NCI-H2171 (cell line): ENCODE measurements at places on chromosomes 5 and 9.

- no peak for DNase-seq
Measured at GRCh38 chr5:109907731-109908130, 218.0 kb downstream of the MAN2A1 start.

DNA sequence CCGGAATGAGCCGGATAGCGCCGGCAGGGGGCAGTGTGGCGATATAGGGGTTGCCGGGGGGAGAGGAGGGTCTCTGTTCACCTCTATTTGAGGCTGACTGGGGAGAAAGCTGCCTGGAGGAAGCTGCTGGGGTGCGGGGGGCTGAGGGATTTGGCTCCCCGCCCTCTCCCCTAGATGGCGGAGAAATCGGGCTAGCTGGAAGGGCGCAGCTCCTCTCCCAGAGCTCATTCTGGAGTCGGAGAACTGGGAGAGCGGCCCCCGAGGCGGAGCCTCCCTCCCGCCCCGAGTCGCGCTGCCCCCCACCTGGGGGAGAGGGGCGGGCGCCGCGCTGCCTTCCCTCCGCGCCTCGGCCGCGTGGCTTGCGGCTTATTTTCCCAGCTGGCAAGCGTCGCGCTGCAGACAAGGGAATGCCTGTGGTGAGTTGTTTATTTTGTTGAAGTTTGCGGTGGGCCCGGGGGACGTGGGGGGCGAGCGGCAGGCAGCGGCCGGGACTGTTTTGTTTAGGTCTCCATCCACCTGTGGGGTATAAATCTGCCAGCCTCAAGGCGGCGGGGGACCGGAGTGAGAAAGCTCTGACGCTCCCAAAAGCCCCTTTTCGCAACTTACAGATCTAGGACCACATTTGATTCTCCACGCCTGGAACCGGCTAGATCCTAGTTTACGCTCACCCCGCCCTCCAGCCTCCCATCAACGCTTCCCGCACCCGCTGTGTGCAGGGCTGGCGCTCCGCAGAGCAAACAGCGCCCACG, 4.1 kb upstream of the RGMB start:
- DNase-seq: no peak

GRCh38 chr5:168327994-168328393, 36.5 kb downstream of the WWC1 start:
- DNase-seq: no peak

DNA sequence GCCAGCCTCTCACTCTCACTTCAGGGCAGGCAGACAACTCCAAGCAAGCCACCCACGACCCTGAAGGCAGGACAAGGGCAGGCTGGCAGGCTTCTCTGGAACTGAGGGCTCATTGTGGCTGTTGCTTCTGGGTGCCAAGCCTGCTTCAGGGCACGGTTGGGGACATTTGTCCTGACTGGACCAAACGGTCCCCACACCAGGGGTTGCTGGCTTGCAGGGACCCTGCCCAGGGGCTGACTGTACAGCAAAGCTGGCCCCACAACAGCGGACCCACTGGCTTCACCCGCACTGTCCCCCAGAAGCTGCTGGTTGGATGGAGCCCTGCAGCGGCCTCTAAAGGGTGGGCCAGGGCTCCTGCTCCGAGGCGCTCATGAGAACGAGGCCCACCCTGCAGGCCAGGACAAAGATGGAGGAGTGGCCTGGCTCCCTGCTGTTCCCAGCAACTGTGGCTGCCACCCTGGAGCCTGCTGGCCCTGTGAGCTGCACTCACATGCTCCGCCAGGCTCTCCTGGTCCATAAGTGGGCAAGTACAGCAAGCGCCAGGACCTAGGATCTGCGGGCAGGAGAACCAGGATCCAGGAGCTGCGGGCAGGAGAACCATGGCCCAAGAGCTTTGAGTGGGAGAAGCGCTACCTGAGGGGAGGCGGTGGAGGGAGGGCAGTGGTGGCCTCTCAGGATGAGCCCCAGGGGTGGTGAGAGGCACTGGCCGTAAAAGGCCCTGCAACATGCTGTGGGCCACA, 34.4 kb upstream of the NSMF start:
- DNase-seq: no peak

- no peak for DNase-seq
Measured at GRCh38 chr9:98810102-98810842, 2.8 kb downstream of the GALNT12 start.

DNA sequence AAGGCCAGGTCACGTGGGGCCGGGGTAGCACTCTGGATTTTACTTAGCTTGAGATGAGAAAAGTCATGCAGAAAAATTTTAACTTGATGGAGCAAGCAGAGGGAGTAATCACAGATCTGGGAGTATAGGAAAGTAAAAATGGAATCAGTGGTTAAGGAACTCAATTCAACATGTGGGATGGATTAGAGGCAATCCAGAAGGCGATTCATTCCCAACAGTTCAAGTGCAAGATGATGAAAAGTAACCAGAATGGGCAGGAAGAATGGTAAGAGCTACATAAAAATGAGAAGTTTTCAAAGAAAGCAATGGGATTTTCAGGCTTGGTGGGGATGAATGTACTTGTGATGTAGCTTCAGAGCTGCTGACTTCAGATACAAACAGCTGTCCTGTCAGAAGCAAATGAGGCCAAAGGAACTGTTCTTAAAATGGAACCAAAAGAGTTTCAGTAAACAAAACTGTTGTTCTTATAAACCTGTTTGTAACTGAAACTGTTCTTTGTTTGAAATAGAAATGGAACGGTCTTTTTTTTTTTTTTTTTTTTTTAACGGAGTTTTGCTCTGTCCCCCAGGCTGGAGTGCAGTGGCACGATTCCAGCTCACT, 5.6 kb upstream of the SEC24A start:
- no peak for DNase-seq

DNA sequence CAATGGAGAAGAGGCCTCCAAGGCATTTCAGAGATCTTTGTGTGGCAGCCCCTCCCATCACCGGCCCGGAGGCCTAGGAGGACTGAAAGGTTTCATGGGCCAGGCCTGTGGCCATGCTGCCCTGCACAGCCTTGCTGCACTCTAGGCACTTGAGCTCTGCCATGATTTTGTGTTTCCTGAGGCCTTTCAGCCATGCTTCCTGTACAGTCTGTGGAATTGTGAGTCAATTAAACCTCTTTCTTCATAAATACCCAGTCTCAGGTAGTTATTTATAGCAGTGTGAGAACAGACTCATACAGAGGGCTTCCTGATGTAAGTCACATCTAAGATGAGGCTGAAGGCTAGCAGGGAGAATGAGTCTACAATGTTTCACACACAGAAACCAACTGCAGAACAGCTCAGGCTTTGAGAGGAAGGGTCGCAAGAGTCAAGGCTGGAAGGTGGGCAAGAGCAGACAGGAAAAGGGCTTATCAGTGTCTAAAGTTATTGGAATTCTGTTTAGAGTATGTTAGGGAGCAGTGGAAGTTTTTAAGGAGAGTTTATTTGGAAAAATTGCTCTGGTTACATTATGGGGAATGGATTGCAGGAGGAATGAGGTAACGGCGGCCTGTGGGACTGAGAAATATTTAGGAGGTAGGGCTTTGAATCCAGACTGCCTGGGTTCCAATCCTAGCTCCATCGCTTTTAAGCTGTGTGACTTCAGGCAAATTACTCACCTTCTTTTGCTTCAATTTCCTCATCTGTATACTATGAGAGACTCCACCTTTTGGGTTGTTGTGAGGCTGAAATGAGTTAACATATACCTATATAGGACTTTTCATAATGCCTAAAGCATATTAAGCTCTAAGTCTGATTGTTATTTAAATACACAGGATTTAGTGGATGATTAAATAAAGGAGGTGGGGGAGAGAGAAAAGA, 291.2 kb downstream of the CWC27 start:
- no peak for DNase-seq

DNA sequence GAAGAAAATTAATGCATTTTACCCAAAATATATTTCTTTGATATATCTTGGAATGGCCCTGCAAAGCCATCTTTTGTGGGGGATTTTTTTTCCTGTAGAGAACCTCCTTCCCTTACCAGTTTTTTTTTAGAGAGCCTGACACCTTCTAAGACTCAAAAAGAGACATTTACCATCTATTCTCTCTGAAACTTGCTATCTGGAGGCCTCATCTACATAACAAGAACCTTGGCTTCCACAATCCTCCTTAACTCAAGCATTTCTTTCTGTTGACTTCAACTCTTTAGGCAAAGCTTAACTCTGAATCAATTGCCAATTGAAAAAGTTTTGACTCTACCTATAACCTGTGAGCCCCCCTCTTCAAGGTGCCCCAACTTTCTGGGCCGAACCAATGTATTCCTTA, 6.2 kb downstream of the SLC45A2 start:
- no peak for DNase-seq

- no peak for DNase-seq
Measured at GRCh38 chr5:77174526-77174925, 36.0 kb upstream of the PDE8B start.

- no peak for DNase-seq
Measured at GRCh38 chr5:123876276-123876790, 364.4 kb downstream of the CSNK1G3 start.

GRCh38 chr5:94872526-94872925, 254.1 kb downstream of the SLF1 start:
- DNase-seq: no peak

DNA sequence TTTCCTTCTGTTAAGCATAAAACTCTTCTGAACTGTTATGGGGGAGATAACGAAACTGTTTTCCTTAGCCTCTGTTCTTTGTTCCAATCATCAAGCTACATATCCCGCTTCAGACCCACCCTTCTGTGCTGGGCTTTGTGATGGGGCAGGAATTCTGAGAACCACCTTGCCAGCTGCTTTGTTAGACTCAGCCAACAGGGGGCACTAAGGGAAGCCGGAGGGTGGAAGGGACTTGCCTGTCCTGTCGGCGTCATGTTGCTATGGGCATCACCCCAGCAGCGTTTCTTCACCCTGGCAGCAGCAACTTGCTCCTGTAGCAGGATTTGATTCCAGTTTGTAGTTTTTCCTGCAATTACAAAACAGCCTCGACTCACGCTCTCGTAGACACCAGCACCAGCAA, 169.1 kb downstream of the CAAP1 start:
- DNase-seq: no peak

- DNase-seq: no peak
Measured at GRCh38 chr5:119752921-119753886, 123.8 kb downstream of the FAM170A start.

DNA sequence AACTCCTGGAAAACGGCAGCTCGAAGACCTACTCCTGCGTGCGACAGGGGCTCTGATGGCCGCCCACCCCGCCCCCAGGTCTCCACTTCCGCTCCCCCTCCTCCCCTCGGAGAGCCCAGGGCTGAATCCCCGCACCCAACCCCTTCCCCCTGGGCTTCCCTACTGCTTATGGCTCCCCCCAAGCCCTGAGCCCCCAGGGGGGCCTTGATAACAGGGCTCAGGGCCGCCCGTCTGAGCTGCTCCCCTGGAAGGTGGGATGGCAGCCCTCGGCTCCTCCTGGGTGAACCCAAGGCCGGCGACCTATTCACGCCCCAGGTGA, 30.4 kb downstream of the GLT6D1 start:
- no peak for DNase-seq

GRCh38 chr9:119963798-119964372, 594.6 kb upstream of the BRINP1 start:
- peak; percentile 61 for DNase-seq

DNA sequence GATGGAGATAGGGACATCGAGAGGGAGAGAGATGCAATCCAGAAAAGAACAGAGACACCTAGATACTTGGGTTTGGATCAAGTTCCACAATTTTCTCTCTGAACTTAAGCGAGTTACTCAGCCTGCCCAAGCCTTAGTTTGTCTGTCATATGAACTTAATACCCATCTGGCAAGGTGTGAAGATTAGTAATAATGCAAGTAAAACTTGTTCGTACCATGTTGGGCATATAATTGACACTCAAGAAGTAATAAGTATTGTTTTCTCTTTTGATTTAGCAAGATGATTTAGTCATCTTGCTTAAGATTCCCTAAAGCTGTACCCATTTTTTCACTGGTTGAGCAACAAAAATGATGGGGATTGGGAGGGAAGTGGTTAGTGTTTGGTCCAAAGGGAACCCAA, 7.5 kb downstream of the RABGAP1 start:
- no peak for DNase-seq

- DNase-seq: peak; percentile 69
Measured at GRCh38 chr9:129052592-129052991, 16.2 kb downstream of the MIGA2 start.

DNA sequence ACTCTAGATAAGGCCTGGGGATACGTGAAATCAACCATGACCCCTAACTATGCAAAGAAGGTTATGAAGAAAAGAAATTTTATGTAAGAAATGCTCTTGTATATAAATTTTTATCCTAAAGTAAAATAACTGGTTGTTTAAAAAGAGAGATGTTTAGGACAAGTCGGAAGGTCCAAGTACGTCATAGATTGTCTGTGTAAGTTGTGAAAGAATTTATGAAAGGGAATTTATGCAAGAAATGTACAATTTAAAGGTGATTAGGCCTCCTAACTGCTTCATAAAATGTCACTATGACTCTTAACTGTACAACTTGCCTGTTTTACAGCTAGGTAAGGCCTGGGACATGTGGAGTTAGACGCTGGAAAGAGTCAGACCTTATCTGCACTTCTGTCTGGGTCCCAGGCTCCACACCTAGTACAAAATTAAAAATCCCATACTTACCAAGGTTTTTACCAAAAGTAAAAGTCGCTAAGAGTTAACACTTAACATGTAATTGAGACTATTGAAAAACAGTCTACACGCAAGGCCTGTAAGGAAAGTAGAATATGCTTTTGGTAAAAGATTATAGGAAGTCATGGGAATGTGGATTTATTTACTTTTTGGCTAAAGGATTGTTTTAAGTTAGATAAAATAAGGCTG, 77.4 kb downstream of the KIAA0825 start:
- no peak for DNase-seq

- no peak for DNase-seq
Measured at GRCh38 chr5:94057217-94057616, 315.8 kb upstream of the POU5F2 start.

GRCh38 chr5:160359816-160360215, 10.6 kb downstream of the C1QTNF2 start:
- no peak for DNase-seq

DNA sequence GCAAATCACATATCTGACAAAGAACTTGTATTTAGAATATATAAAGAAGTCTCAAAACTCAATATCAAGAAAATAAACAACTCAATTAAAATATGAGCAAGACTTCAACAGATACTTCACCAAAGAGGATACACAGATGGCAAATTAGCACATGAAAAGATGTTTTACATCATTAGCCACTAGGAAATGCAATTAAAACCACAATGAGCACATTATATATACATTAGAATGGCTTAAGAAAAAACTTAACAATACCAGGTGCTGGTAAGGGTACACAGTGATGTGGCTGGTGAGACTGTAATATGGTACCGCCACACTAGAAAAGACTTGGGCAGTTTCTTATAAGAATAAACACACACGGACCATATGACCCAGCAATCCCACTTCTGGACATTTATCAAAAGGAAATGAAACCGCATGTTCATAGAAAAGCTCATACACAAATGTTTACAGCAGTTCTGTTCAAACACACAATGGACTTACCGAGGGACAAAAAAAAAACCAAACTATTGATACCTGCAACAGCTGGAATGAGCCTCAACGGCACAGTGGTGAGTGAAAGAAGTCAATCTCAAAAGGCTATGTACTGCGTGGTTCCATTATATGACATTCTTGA, 27.6 kb downstream of the SEMA4D start:
- no peak for DNase-seq

- DNase-seq: no peak
Measured at GRCh38 chr9:98006127-98006796, 23.1 kb downstream of the ANP32B start.
